ENCODE measurements at places on chromosomes 7 and 10.

DNA sequence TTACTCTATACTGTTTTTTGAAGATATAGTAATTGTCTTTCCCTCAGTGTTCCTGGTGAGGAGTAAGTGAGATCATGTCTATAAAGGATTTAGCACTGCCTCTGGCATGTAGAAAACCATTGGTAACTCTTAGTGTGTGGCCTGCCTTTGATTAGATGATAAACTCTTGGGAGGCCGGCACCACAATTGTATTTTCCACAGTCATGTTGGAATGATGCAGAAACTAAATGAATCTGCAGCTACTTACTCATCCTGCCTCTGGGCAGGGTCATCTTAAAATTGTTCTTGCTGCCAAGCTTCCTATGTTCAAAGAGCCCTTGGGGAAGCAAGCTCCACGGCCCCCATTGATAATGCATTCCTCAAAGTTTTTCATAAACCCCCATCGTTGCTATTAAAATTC is 204.6 kb downstream of the ANKRD7 start:
- no peak for DNase-seq

DNA sequence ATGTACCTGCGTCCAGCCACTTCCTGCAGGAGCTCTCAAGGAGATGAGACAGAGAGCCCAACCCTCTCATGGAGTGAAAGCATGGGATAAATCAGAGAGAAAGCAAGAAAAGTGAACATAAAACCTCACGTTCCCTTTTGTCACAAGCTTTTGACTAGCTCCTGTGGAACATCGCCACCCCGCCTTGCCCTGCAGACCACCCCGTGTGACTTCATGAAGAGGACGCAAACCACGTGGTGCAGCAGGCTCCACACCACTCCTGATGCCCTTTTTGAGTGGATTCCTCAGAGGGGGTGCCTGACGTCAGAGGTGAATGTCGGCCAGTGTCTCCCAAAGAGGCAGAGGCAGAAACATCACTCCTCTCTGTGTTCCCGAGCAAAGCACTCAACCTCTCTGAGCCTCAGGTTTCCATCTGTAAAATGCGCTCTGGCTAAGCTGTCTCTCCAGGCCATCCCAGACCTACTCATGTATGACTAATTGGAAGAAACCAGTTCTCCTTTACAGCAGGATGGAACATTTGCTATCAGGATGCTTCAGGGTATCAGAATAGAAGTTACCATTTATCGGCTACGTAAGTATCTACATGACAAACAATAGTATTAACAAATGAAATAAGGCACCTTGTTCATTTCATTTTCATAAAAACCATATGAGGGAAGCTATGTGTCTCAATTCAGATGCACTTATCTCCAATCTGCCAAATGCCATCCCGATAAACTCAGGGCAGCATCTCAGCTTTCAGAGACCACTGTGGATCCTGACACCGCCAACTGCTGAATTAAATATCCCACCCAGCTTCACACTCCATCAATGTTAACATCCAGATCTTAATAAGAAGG is 5.3 kb downstream of the ZNF488 start:
- no peak for DNase-seq

DNA sequence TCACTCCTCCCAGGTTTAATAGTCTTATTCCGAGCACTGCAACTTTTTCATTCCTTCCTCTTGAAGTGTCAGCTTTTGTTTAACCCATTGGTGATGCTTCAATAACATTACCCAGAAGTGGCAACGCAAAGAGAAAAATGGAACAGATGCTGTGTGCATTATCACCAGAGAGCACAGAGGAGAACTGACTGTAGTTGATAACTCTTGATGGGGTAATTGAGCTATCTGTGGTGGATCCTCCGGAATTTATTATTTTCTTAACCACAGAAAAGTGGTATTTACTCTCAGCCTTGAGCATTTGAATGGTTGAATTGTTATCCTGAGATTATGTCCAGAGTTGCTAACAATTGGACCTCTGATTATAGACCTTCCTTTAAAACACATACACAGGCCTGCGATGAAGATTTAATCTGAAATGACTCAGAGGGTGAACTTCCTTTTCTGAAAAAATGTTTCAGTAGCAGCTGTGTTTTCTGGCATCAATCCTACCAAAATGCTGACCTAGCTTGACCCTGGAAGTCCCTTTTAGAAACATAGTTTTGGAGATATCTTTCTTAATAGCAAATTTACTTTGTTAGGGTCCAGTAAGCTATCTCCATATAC is 1584.4 kb upstream of the LRRTM3 start:
- no peak for DNase-seq

DNA sequence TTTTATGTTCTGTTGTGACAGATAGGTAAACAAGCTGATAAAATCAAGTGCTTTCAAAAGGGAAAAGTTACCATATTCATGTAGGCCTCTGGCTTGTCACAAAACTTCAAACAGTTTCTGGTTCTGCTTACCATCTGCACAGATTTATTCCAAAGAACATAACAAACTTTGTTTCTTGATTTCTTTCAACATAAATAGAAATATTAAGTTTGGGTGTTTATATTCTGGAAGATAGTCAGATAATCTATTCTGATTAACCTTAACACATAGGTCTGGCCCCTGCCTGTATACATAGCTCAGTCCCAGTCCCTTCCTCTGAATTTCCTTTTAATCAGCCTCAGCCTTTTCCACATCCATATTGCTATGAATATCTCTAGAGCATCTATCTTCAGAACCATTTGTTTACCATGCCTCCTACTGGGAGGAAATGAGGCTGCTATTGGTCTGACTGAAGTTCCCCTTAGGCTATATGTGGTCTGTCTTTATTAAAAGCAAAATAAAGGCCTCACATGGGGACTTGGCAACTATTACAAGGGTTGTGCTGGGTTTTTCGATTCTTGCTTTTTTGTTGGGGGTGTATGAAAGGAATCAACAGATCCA is 319.0 kb downstream of the HPSE2 start:
- no peak for DNase-seq

All from NCI-H446 (cell line).